Calu3 (cell line): ENCODE measurements at places on chromosomes 6 and 20. TPM values are rescaled to one million over a fixed set of nuclear protein-coding genes. Genes with fewer than 3 reads are reported as not detected.
A peak's percentile ranks its signal among the peaks of the same experiment; 100 is the strongest.

DNA sequence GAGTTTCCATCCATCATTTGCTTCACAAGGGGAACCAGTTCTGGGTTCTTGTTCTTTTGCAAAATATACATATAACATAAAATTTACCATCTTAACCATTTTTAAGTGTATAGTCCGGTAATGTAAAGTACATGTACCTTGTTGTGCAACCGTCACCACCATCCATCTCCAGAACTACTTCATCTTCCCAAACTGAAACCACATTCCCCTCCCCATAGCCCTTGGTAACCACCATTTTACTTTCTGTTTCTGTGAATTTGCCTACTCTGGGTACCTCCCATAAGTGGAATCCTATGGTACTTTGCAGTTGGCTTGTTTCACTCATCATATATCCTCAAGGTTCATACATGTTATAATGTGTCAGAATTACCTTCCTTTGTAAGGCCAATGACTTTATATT lies 70.3 kb upstream of the DSP start:
- no peaks in the 10 kb centered on the region for H3K36me3 ChIP-seq
- H3K4me3 ChIP-seq: no peak overlapping the region
- peaks cover 12% of the 10 kb centered on the region for H3K4me1 ChIP-seq
- no peaks in the 10 kb centered on the region for H3K27me3 ChIP-seq

Gene PTCRA
- total RNA-seq: not detected in 2 replicates

- no peak overlapping the region for H3K4me3 ChIP-seq
- H3K36me3 ChIP-seq: no peaks in the 10 kb centered on the region
- no peak overlapping the region for H3K27ac ChIP-seq
- no peak for DNase-seq
- no peaks in the 10 kb centered on the region for H3K27me3 ChIP-seq
Observed at GRCh38 chr6:3762359-3762758, 10.8 kb upstream of the PXDC1 start.

- H3K36me3 ChIP-seq: no peaks in the 10 kb centered on the region
- DNase-seq: no peak
Observed at GRCh38 chr6:55064711-55065420, 109.4 kb upstream of the HCRTR2 start.

Gene TMEM217
- total RNA-seq: 0.99 and 1.5 TPM in 2 replicates

Gene HLA-DQA2
- total RNA-seq: 2.1 and 2.4 TPM in 2 replicates

GRCh38 chr6:23456396-23456795 lies 669.6 kb upstream of the NRSN1 start:
- no peaks in the 10 kb centered on the region for H3K27me3 ChIP-seq
- no peak for DNase-seq
- no peaks in the 10 kb centered on the region for H3K36me3 ChIP-seq
- H3K27ac ChIP-seq: no peak overlapping the region
- H3K4me3 ChIP-seq: no peak overlapping the region

- H3K27ac ChIP-seq: no peak overlapping the region
- H3K4me3 ChIP-seq: no peak overlapping the region
- no peaks in the 10 kb centered on the region for H3K4me1 ChIP-seq
- no peaks in the 10 kb centered on the region for H3K36me3 ChIP-seq
Observed at GRCh38 chr20:64142590-64142989, 21.7 kb upstream of the MYT1 start.

Gene ADGRB3
- total RNA-seq: 0.09 and 0.44 TPM in 2 replicates

- H3K27ac ChIP-seq: no peak overlapping the region
- peaks cover 42% of the 10 kb centered on the region for H3K27me3 ChIP-seq
- no peaks in the 10 kb centered on the region for H3K4me1 ChIP-seq
- no peak overlapping the region for H3K4me3 ChIP-seq
- no peak for DNase-seq
Observed at GRCh38 chr6:167481307-167481926, 156.5 kb downstream of the TTLL2 start.

- H3K4me3 ChIP-seq: peak overlapping the region; percentile 91
- peak overlapping the region; percentile 99 for H3K27ac ChIP-seq
- no peak for DNase-seq
Observed at GRCh38 chr6:2839982-2840748, 1.5 kb downstream of the SERPINB1 start.

Gene BEND6
- 1.3 and 1.8 TPM in 2 replicates for total RNA-seq

Gene C20orf141
- total RNA-seq: not detected in 2 replicates

Gene ASIP
- not detected in 2 replicates for total RNA-seq

Gene VSX1
- not detected in 2 replicates for total RNA-seq

GRCh38 chr6:15744818-15745402 lies 82.1 kb upstream of the DTNBP1 start:
- H3K4me3 ChIP-seq: no peak overlapping the region
- H3K36me3 ChIP-seq: no peaks in the 10 kb centered on the region
- DNase-seq: no peak
- H3K27ac ChIP-seq: no peak overlapping the region
